Stimulated activated CD4-positive, alpha-beta T cell treated with anti-CD3 and anti-CD28 coated beads, Interleukin-4, amount 100 ng/mL, for 1 hour (primary cell): ENCODE measurements at places on chromosomes 5 and 9.

DNA sequence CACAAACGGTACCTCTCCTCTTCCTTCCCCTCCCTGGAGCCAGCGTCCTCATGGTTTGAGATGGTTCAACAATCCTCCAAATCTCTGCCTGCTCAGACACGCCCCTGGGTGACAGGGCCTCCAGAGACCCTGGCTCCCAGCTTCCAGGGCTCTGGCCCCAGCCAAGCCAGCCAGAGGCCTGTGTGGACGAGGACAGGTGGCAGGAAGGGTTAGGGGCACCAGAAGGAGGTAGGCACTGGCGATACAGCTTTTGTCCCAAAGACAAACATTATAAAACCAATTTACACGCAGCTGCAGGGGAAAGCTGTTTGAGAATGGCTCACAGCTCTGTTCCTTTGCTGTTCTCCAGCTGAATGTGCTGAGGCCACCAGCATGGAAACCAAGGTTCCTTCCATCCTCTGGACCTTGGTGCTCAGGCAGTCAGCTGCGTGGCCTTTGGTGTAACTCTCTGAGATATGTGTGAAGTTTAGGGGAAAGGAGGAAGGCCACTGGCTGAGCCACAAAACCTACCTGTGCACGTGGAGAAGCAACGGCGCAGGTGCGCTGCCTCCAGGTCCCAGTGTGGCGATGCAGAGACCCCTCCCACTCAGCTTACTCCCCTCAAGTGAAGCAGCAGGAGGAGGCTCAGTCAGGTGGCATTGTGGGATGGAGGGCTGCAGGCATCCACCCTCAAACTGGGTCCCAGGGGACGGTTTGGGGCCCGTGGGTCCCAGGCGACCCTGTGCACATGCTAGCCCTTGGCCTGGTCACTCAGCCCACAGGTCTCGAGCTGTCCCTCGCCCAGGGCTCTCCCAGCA lies 4.3 kb upstream of the QRFP start:
- DNase-seq: no peak

GRCh38 chr9:6545017-6545691 lies 100.4 kb downstream of the GLDC start:
- no peak for DNase-seq

- no peak for DNase-seq
These were observed 912.3 kb upstream of the SEMA6A start for GRCh38 chr5:117486879-117487391.

- DNase-seq: no peak
These were observed 36.5 kb upstream of the HSPA9 start for GRCh38 chr5:138611678-138612218.

DNA sequence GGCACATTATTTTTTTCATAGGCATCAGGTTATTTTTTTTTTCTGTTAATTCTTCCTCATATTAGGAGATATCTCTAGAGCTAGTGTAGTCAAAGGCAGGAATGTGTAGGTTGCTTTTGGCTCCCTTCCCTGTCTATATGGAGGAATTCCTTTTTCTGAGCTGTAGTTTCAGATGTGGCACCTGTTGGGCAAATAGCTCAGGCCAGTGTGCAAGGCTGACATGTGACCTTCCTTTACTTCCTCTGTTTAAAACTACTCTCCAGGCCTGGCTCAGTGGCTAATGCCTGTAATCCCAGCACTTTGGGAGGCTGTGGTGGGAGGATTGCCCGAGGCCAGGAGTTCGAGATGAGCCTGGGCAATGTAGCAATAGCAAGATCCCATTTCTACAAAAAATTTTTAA lies 40.5 kb upstream of the KIAA1958 start:
- no peak for DNase-seq

- no peak for DNase-seq
These were observed 25.0 kb downstream of the NDFIP1 start for GRCh38 chr5:142133330-142134206.

GRCh38 chr9:126599047-126599650 lies 14.6 kb upstream of the LMX1B start:
- no peak for DNase-seq
